ENCODE measurements at places on chromosomes 5 and 9. TPM values are rescaled to one million over a fixed set of nuclear protein-coding genes. Genes with fewer than 3 reads are reported as not detected.
A peak's percentile ranks its signal among the peaks of the same experiment; 100 is the strongest.

DNA sequence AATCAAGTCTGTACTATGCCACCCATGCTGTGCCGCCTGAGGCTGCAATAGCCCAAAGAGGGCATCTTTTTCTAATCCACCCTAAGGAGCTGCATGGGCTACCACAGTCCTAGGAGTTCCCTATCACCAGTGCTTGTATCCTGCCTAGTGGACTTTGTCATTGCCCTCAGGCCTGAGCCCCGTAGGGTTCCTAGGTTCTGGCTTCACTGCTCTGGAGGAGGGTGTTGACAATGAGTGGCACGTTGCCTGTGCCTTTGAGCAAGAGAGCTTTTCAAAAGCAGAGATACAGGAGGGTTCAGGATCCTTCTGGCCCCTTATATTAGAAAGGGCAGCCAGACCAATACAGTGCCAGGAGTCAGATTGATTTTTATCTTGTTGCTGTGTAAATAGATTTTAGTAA lies 93.0 kb downstream of the PRDM6 start:
- no peak for DNase-seq

The CCDC171 gene
- total RNA-seq: 27.1 TPM

GRCh38 chr5:153099328-153099727 lies 391.1 kb upstream of the GRIA1 start:
- DNase-seq: no peak

DNA sequence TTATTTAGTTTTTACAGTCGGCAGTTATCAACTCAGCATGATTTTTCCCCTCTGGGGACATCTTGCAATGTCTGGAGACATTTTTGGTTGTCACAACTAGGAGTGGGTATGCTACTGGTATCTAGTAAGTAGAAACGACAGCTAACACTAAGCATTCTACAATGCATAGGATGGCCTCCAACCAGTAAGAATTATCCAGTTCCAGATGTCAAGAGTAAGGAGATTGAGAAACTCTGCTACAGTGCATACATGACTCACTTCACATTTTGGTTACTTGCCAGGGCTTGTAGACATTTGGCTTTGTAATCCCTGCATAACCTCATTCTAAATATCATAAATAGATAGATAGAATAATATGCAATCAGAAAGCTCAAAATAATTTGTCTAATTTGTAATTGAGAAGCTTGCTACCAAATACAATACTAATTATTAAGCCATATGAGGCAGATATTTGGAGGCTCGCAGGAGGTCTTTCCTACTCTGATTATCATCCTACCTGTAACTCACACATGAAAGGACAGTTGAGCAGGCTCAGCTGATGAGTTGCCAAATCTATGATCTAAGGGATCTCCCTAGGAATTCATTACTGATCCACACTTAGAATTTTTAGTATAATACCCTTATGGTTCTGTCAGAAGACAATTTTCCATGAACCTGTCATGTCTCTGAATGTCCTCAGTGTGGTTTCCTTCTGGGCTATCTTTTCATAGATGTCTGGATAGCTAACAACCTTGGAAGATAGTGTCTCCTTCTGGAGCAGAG lies 346.9 kb upstream of the TLE4 start:
- DNase-seq: no peak

The EIF4E1B gene
- not detected for total RNA-seq

DNA sequence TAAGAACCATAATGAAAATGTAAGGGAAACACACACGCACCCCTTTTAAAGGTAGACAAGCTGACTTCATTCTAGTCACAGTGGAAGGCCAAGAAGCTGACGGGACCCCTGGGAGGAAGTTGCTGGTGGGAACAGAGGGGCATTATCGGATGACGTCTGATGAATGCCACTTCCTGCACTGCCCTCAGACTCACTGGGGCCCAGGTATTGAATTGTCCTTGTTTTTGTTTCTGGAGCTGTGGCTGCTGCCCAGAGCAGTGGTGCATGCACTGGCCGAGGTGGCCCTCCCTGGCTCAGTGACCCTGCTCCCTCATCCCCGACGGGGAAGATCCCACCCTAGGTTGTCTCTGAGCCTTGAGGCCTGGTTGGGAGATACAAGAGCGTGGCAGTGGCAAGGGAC lies 15.3 kb upstream of the RPL26L1 start:
- no peak for DNase-seq

GRCh38 chr9:119675951-119676350 lies 306.7 kb upstream of the BRINP1 start:
- no peak for DNase-seq

- peak; percentile 77 for DNase-seq
Measured at GRCh38 chr9:19184144-19184917, 46.2 kb upstream of the DENND4C start.

- DNase-seq: no peak
Measured at GRCh38 chr9:29556746-29557145, 1983.5 kb upstream of the C9orf72 start.

GRCh38 chr5:83570916-83571315 lies 99.4 kb downstream of the VCAN start:
- no peak for DNase-seq

The ABITRAM gene
- total RNA-seq: 11.2 TPM

The FAM151B gene
- total RNA-seq: 3.9 TPM

The PTGER4 gene
- 17.1 TPM for total RNA-seq
